ENCODE measurements at places on chromosomes 12 and 14. TPM values are rescaled to one million over a fixed set of nuclear protein-coding genes. Genes with fewer than 3 reads are reported as not detected.

GRCh38 chr12:96769400-96769799 lies 137.7 kb upstream of the NEDD1 start:
- DNase-seq, result no peak

DNA sequence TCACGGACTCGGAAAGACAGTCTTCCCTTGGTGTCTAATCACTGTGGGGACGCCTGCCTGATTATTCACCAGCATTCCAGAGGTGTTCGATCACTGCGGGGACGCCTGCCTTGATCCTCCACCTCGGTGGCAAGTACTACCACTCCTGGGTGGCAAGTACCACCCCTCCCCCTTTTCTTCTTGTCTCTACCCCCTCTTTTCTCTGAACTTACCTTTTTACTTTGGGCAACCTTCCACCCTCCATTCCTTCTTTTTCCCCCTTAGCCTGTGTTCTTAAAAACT lies 12.0 kb upstream of the LGMN start:
- DNase-seq, result no peak

DNA sequence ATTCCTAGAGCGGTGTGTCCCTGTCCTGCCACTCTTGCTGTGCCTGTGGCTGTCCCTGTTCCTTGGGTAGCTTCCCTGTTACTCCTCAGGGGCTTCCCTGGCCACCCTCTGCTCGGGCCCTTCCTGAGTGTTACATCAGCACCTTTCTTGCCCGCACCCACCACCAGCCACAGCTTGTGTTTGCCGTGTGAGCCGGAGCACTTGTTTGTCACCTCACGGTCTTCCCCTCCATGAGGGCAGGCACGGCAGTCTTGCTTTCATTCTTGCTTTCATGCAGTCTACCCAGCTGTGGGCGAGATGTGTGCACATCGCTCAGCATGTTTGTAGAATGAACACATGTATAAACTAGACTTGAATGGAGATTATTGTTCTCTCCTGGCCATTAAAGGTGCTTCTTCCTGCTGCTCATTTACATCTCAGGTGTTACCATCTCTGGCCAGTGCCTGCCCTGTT lies 42.0 kb downstream of the TRAF3 start:
- DNase-seq, result no peak

GRCh38 chr12:125220404-125221273 lies 155.4 kb downstream of the AACS start:
- DNase-seq, result no peak

DNA sequence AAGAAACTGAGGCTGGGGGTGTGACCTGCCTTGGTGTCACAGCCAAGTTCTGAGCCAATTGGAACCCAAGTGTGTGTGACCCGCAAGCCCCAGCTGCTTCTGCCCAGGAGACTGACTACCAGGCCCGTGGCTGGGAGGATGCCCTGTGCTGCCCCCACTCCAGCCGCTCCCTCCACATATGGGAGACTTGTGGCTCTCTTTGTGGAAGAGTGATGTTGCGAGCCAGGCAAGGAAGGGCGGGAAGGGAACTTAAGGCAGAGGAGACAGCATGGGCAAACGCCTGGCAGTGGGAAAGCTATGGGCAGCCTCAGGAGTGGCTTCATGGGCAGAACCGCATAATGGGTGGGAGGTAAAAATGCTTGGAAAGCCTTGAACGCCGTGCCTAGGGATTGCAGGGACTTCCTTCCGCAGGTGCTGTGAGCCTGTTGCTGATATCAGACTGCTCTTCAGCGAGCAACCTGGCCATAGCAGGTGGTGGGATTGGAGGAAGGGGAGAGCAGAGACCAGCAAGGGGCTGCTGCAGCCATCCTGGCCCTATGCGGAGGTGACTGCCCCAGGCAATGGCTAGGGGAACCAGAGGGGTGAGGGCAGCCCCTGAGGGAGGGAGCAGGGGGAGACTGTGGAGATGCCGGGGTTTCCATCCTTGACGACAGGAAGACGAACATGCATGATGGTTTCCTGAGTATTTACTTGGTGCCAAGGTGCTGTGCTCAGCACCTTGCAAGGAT lies 115.7 kb downstream of the LGMN start:
- no peak for DNase-seq

DNA sequence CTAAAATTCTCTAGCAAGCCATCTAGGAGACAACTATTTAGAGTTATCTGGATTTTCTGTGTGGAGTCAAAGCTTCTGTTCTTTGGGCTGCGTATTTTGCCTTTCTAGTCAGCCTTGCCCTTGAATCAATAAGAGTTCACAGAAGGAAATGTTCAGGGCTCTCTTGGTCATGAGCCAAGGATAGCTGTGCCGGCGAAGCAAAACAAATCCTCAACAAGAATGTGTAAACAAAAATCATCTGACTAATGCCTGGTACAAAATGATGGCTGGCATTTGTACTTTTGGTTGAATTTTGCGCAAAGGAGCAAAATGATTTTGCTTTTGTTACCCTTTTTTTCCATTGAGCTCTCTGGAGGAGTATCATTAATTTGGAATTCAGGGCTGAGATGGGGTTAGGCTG lies 171.1 kb downstream of the DACT1 start:
- DNase-seq, result peak; percentile 35

TEAD4 gene
- total RNA-seq, result 9.7 TPM

KRT79 gene
- not detected for total RNA-seq

- no peak for DNase-seq
These were observed 225.0 kb downstream of the LRIG3 start for GRCh38 chr12:58695263-58695662.

CISTR gene
- total RNA-seq, result not detected

ACSS3 gene
- 19.8 TPM for total RNA-seq

MFAP5 gene
- total RNA-seq, result 0.85 TPM

DNA sequence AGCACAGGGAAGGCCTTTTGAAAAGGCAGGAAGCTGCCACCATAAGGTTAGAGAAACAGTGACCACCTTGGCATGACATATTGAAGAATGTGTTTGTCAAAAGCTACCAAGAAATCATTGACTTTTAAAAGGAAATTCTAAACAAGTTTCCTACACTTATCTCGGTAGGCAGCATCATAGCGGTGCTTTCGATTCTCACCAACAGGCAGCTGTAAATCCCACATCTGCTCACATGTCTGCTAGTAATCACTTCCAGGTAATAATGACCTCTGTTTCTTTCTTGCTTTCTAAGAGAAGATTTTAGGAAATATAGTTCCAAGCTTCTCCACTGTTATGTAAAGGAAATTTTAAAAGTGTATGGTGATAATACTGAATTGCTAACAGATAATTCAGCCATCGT lies 821.1 kb upstream of the FOXG1 start:
- DNase-seq, result no peak

GRCh38 chr12:16674885-16675284 lies 68.9 kb upstream of the LMO3 start:
- DNase-seq, result no peak

DNA sequence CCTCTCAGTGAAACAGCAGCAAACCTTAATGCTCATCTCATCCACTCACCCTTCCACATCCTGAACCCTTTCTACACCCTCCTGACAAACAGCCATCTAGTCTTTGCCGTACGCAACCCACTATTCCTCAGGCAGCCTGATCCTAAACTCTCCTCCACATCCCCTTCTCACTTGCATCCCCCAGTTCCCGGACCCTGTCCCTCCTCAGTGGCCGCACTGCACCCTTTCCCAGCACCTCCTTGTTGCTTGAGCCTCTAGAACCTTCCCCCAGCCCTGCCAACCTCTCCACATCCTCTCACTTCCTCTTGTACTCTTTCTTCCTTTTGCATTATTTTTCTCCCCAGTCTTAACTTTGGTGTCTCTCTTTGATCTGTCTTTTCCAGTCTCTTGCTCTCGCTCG lies 42.9 kb downstream of the IQSEC3 start:
- no peak for DNase-seq

DNA sequence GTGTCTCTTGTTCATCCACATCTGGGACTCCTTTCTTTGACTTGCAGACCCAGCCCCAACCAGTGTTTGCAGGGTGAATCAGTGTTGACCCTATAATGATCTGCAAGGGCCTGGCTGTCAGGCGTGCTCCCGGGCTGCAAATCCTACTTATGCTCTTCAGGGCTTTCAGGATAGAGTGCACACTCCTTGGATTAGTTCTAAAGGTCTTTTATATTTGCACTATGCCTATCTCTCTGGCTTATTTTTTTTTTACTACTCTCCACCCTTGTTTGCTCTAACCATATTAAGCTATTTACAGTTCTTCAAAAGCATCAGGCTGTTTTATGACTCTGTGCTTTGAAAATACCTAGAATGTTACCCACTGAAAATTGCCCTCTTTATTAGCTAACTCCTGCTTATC lies 4.3 kb upstream of the PRICKLE1 start:
- no peak for DNase-seq

DNA sequence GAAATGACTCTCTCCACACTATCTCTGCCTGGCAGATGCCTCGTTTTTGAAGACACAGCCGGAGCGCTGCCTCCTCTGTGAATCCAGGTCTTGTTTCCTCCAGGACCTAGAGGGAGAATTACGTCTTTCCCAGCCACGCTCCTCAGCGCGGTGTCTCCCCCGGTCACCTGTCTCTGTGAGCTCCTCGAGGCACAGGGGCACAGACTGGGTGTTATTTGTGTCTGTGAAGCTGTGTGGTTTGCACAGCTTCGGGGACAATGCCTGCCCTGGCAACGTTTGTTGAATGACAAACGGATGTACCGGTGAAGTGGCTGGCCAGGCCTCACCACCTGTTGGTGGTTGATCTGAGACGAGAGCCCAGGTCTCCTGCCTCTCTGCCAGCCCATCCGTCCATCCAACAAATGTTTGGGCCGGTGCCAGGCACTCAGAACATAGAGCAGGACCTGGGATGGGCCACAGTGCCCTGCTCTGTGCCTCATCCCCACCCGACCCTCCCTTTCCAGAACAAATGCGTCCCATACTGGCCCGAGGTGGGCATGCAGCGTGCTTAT lies 6.1 kb downstream of the PTPN6 start:
- no peak for DNase-seq

DNA sequence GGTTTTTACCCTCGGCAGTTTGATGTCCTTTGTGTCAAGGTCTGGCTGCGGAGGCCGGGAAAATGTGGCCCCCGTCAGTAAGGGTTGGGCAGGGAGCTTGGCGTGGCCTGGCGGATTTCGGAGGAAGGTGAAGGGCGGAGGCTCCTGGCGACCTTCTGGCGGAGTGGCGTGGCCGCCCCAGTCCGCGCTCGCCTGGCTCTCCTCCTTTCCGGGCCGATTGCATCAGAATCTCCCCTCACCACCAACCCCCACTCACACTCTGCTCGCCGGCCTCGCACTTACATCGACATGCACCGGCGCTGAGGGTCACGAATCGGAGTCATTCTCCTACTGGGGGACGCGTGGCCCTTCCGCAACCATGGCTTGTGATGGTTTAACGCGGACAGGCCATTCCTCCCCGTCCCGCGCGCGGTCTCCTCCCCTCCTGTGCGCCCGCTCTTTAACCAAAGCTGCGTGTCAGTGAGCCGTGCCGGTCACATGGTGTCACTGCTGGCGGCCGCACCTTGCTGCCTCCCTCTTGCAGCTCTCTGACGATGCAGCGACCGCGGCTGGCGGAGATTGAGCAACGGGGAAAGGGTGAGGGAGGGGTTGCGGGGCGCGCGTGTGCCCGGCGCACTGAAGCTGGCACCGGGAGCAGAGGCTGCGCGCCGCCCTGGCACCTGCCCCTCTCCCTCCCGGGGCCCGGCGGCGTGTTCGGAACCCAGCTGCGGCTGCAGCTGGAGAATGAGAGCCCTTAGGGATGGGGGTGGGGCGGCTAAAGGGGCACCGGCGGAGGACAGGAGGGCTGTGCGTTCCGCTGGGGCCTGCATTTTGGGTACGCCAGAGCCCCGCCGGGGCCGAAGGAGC lies at the start of gene SLC38A1:
Gene SLC38A1 (minus strand): TSS at position 461 of the 846 bp plus-strand sequence. CDS start 29,243 bp downstream, outside the sequence.
- DNase-seq, result peak; percentile 75

ENDOU gene
- not detected for total RNA-seq

- peak; percentile 96 for DNase-seq
These were observed 7.2 kb downstream of the DNAI7 start for GRCh38 chr12:25187781-25188180.

APOF gene
- total RNA-seq, result not detected

OR6C2 gene
- not detected for total RNA-seq

DPF3 gene
- total RNA-seq, result 3.0 TPM

DDX55 gene
- total RNA-seq, result 18.1 TPM

- DNase-seq, result no peak
These were observed 13.1 kb upstream of the METAP2 start for GRCh38 chr12:95460896-95461295.

DNA sequence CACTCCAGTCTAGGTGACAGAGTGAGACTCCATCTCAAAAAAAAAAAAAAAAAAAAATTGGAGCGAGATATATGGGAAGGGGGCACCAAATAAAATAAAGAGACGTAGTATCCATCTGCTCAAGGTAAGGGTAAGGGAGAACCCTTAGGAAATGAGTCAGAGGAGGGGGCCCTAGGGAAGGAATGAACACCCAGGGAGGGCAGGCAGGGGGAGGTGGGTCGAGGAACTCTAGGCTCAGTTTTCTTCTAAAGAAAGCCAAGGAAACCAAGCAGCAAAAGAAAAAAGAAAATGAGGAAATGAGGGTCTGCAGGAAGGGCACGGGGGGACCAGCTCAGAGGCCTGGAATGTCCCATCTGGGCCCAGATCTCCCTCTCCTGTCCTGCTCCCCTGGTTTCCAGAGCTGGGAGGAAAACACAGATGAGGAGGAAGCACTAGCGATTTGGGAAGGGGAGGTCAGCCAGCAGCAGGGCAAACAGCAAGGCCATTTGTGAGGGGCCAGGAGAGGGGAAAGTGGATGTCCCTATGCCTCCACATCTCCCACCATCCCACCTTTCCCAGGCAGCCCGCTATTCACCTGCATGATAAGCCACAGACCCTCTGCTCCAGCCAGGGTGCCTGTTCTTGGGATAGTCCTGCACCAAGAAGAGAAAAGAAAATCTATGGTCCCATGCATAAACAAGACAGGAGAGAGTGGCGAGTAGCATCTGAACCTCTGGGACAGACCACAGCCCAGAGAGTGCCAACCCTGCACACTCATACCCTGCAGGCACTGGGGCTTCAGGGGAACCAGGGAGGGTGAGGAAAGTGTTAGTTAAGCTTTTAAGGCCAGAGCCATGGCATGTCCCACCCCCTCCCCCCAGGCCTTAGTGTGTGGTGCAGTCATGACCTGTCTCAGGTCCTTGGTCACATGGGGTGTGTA lies 11.9 kb downstream of the SPRYD3 start:
- no peak for DNase-seq

PKP2 gene
- 9.9 TPM for total RNA-seq

GRCh38 chr12:127819056-127819455 lies 447.9 kb upstream of the TMEM132C start:
- no peak for DNase-seq

ZDHHC22 gene
- total RNA-seq, result not detected

GRCh38 chr12:32377344-32378055 lies 21.9 kb upstream of the FGD4 start:
- no peak for DNase-seq

GRCh38 chr12:43676183-43676813 lies 82.3 kb downstream of the PUS7L start:
- DNase-seq, result peak; percentile 10

Measured in renal cortical epithelial cell (primary cell).